Vagina (tissue), 2 donors: ENCODE measurements at places on chromosomes 11 and 22.
A peak's percentile ranks its signal among the peaks of the same experiment; 100 is the strongest.

DNA sequence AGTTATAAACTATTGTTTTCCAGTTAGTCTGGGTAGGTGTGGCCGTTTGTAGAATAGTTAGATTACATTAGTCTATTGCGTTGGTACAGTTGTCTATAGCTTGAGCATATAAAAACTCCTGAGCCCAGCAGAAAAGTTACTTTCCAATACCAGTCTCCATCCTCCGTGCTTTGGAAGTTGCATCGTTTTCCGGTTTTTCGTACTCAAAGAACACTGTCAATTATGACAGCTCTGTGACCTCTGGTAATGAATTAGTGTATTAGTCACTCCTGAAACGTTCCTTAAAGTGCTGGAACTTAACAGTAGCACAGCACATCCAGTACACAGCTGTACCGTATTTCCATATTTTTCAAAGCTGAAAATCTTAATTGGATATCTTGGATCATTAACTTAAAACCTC is 808 bp upstream of the MSANTD2 start:
- H3K27ac ChIP-seq, result peak overlapping the region; percentile 90
- no peaks in the 10 kb centered on the region for H3K27me3 ChIP-seq
- H3K4me1 ChIP-seq, result peaks cover 34% of the 10 kb centered on the region

- no peaks in the 10 kb centered on the region for H3K36me3 ChIP-seq
- no peak for DNase-seq
- no peaks in the 10 kb centered on the region for H3K4me1 ChIP-seq
- no peak overlapping the region for H3K4me3 ChIP-seq
- H3K27ac ChIP-seq, result no peak overlapping the region
- no peaks in the 10 kb centered on the region for H3K27me3 ChIP-seq
These were observed 114.2 kb upstream of the SEZ6L start for GRCh38 chr22:26054841-26055605.

DNA sequence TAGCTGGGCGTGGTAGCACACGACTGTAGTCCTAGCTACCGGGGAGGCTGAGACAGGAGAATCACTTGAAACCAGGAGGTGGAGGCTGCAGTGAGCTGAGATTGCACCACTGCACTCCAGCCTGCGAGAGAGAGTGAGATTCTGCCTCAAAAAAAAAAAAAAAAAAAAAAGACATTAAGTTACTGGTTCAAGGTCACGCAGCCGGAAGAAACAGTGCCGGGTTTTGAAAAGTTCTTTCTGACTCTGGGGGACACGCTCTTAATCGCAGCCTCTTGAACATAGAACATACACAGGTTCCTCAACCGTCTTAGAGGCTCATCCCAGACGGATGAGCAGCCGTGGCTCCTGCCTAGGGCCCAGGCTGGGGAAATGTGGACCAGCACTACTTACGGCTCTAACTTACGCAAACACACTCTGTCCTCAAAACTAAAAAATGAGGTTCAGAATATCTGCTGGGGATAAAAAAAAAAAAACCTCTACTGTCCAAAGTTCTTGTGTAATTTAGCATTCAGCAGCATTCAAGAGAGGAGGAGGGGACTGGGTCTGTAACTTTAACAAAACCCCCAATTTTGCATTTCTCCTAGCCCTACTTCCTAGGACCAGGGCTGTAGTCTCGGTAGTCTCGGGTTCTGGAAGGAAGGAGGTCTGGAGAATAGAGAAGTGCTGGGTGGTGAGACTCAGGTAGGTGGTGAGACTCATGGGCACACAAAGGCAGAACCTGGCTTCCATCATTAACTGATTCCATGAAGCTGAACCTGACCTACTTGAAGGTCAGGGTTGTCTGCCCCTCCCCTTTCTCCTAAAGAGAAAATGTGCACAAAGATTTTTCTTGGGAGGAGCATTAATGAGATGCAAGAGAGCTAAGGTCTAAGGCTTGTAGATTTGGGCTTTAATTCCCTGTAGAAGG is 6.0 kb downstream of the SPTBN2 start:
- H3K4me1 ChIP-seq, result peaks cover 9% of the 10 kb centered on the region
- H3K36me3 ChIP-seq, result no peaks in the 10 kb centered on the region
- no peak for DNase-seq
- no peaks in the 10 kb centered on the region for H3K27me3 ChIP-seq
- no peak overlapping the region for H3K27ac ChIP-seq

GRCh38 chr22:48100685-48101417 is 1338.4 kb downstream of the TBC1D22A start:
- DNase-seq, result peak; percentile 34
- no peak overlapping the region for H3K4me3 ChIP-seq
- no peaks in the 10 kb centered on the region for H3K4me1 ChIP-seq
- H3K36me3 ChIP-seq, result no peaks in the 10 kb centered on the region
- H3K27me3 ChIP-seq, result no peaks in the 10 kb centered on the region
- H3K27ac ChIP-seq, result no peak overlapping the region

- H3K27ac ChIP-seq, result no peak overlapping the region
- H3K27me3 ChIP-seq, result no peaks in the 10 kb centered on the region
- H3K4me3 ChIP-seq, result no peak overlapping the region
- no peak for DNase-seq
- H3K36me3 ChIP-seq, result no peaks in the 10 kb centered on the region
These were observed 22.1 kb upstream of the ASCC2 start for GRCh38 chr22:29860006-29860766.
